ENCODE measurements at places on chromosomes 12 and 14.

- peaks cover 12% of the 10 kb centered on the region for H3K4me1 ChIP-seq
- H3K36me3 ChIP-seq, result no peaks in the 10 kb centered on the region
- no peak for DNase-seq
- H3K4me3 ChIP-seq, result no peak overlapping the region
- no peak overlapping the region for H3K27ac ChIP-seq
Observed at GRCh38 chr12:58925111-58925611, 4.9 kb upstream of the LRIG3 start.

- no peak overlapping the region for H3K27ac ChIP-seq
- DNase-seq, result no peak
- peaks cover 12% of the 10 kb centered on the region for H3K36me3 ChIP-seq
Observed at GRCh38 chr12:30622509-30622908, 73.2 kb downstream of the IPO8 start.

- no peaks in the 10 kb centered on the region for H3K36me3 ChIP-seq
- no peaks in the 10 kb centered on the region for H3K4me1 ChIP-seq
- peaks cover 13% of the 10 kb centered on the region for H3K27me3 ChIP-seq
- H3K27ac ChIP-seq, result no peak overlapping the region
- no peak overlapping the region for H3K4me3 ChIP-seq
Observed at GRCh38 chr12:125453751-125454150, 388.5 kb downstream of the AACS start.

- peak overlapping the region; percentile 71 for H3K27ac ChIP-seq
- peaks cover 7% of the 10 kb centered on the region for H3K27me3 ChIP-seq
- peak overlapping the region; percentile 83 for H3K4me3 ChIP-seq
- no peaks in the 10 kb centered on the region for H3K36me3 ChIP-seq
- DNase-seq, result peak; percentile 66
Observed at GRCh38 chr14:99604766-99605298, 825 bp upstream of the CCDC85C start.

DNA sequence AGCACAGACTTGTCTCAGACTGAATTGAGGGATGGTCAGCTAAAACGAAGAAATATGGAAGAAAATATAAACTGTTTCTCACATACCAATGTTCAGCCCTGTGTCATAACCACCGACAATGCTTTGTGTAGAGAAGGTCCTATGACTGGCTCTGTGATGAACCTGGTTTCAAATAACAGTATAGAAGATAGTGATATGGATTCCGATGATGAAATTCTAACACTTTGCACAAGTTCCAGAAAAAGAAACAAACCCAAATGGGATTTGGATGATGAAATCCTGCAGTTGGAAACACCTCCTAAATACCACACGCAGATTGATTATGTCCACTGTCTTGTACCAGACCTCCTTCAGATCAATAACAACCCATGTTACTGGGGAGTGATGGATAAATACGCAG lies 7.9 kb upstream of the MAPK1IP1L start:
- H3K36me3 ChIP-seq, result peaks cover 55% of the 10 kb centered on the region
- H3K27me3 ChIP-seq, result no peaks in the 10 kb centered on the region
- no peak overlapping the region for H3K4me3 ChIP-seq
- H3K27ac ChIP-seq, result no peak overlapping the region
- H3K4me1 ChIP-seq, result peaks cover 20% of the 10 kb centered on the region

DNA sequence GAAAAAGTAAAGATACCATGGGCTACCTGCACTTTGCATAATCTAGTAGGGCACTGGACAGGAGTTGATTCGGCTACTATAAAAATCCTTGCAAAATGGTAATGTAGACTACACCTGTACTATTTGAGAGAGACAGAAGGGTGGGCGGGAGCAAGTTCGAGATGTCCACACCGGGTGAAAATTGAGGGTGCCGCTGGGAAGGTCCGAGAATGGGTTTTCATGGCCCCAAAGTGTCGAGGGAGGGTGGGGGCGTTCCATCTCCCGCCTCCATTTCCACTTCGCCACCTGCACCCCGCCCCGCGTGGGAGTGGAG lies 648 bp downstream of the SNX6 start:
- H3K36me3 ChIP-seq, result peaks cover 41% of the 10 kb centered on the region
- peaks cover 30% of the 10 kb centered on the region for H3K4me1 ChIP-seq
- no peak for DNase-seq
- peak overlapping the region; percentile 93 for H3K27ac ChIP-seq
- no peaks in the 10 kb centered on the region for H3K27me3 ChIP-seq

- DNase-seq, result no peak
- H3K27me3 ChIP-seq, result peaks cover 2% of the 10 kb centered on the region
- H3K4me3 ChIP-seq, result no peak overlapping the region
Observed at GRCh38 chr12:5309654-5310053, 122.3 kb upstream of the NTF3 start.

DNA sequence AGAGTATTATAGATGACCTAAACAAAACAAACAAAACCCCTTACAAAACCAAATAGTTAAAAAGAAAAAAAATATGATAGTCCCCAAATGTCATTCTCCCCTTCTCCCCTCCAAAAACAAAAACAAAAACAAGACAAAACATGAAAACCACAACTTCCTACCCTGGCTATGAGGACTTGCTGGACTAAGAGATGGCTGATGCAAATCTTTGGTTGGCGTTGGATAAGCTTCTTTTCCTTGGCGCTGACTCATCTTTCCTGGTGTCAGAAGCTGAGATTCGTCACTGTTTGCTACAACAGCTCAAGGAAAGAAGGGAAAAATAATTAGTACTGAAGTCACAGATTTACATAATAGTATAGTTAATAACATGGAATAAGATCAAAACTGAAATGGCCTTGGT lies 102.5 kb upstream of the BBS10 start:
- no peak for DNase-seq
- H3K4me3 ChIP-seq, result no peak overlapping the region
- H3K4me1 ChIP-seq, result peaks cover 42% of the 10 kb centered on the region
- peaks cover 47% of the 10 kb centered on the region for H3K36me3 ChIP-seq
- H3K27ac ChIP-seq, result no peak overlapping the region

DNA sequence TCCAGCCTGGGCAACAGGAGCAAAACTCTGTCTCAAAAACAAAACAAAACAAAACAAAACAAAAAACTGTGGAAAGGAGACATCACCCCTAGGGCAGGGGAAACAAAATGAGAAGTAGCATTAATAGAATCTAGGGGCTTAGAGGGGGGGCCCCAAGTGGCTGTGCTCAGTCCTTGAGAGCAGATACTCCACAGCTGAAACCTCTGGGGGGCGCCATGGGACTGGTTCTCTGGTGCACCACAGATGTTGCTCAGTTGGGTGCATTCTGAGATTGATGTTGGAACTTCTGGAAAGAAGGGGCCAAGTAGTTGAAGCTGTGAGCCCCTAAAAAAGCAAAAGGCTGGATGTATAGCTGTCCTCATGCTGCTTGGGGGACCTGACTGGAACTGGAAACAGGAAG lies 11.8 kb upstream of the SYNE2 start:
- H3K4me1 ChIP-seq, result no peaks in the 10 kb centered on the region
- peak; percentile 47 for DNase-seq
- H3K27me3 ChIP-seq, result no peaks in the 10 kb centered on the region
- no peak overlapping the region for H3K27ac ChIP-seq
- H3K36me3 ChIP-seq, result no peaks in the 10 kb centered on the region
- H3K4me3 ChIP-seq, result no peak overlapping the region

GRCh38 chr12:31477687-31478086 lies 113.2 kb downstream of the DENND5B start:
- no peak for DNase-seq
- H3K27ac ChIP-seq, result no peak overlapping the region
- H3K4me1 ChIP-seq, result no peaks in the 10 kb centered on the region
- peaks cover 3% of the 10 kb centered on the region for H3K27me3 ChIP-seq

GRCh38 chr12:132213359-132214160 lies 69.3 kb downstream of the NOC4L start:
- peaks cover 2% of the 10 kb centered on the region for H3K27me3 ChIP-seq
- H3K27ac ChIP-seq, result no peak overlapping the region
- H3K4me1 ChIP-seq, result no peaks in the 10 kb centered on the region
- no peak overlapping the region for H3K4me3 ChIP-seq
- H3K36me3 ChIP-seq, result no peaks in the 10 kb centered on the region

GRCh38 chr12:9727813-9728212 lies 5.1 kb downstream of the CLECL1 start:
- H3K36me3 ChIP-seq, result peaks cover 5% of the 10 kb centered on the region
- peaks cover 46% of the 10 kb centered on the region for H3K4me1 ChIP-seq
- DNase-seq, result no peak

- peaks cover 82% of the 10 kb centered on the region for H3K36me3 ChIP-seq
- H3K27me3 ChIP-seq, result no peaks in the 10 kb centered on the region
- no peak overlapping the region for H3K4me3 ChIP-seq
Observed at GRCh38 chr12:6330192-6330591, 11.7 kb downstream of the TNFRSF1A start.

DNA sequence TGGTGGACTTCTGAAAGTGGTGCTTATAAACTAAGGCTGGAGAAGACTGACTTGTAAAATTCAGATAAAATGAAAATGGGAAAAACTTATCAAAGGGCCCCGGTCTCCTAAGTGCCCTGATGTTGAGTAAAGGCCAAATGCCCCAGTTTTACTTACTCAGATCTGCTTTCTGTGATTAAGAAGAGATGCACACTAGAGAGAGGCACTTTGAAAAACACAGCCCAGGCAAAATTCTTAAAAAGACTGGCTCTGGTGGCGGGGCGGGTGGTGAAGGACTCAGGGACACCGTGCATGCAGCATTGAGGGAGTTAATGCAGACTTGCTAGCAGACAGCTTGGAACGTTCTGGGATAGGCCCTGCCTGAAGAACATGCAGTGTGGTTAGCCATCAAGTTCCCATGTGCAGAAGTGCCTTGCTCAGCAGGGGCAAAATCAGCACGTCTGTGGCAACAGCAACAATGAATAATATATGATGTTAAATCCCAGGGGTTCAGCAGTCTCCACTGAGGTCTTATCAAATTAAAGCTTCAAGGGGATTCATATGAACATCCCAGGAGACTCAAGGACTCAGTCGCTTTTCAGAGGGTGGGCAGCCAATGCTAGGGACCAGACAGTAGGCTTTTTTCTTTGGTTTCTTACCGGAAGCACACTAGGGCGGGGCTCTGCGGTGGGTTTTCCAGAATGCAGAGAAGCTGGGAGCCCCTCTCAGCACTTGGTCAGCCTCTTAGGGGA lies 105.0 kb downstream of the DAD1 start:
- H3K27me3 ChIP-seq, result no peaks in the 10 kb centered on the region
- H3K4me3 ChIP-seq, result peak overlapping the region; percentile 86
- DNase-seq, result no peak
- peak overlapping the region; percentile 92 for H3K27ac ChIP-seq
- H3K4me1 ChIP-seq, result peaks cover 3% of the 10 kb centered on the region

- no peak overlapping the region for H3K4me3 ChIP-seq
- H3K27me3 ChIP-seq, result no peaks in the 10 kb centered on the region
- no peaks in the 10 kb centered on the region for H3K36me3 ChIP-seq
- H3K27ac ChIP-seq, result no peak overlapping the region
- H3K4me1 ChIP-seq, result no peaks in the 10 kb centered on the region
Observed at GRCh38 chr12:66533767-66534166, 145.1 kb downstream of the GRIP1 start.

GRCh38 chr14:51336734-51337133 lies 96.7 kb downstream of the TMX1 start:
- H3K4me3 ChIP-seq, result no peak overlapping the region
- peaks cover 2% of the 10 kb centered on the region for H3K4me1 ChIP-seq
- H3K27me3 ChIP-seq, result peaks cover 12% of the 10 kb centered on the region
- H3K27ac ChIP-seq, result no peak overlapping the region
- H3K36me3 ChIP-seq, result no peaks in the 10 kb centered on the region

DNA sequence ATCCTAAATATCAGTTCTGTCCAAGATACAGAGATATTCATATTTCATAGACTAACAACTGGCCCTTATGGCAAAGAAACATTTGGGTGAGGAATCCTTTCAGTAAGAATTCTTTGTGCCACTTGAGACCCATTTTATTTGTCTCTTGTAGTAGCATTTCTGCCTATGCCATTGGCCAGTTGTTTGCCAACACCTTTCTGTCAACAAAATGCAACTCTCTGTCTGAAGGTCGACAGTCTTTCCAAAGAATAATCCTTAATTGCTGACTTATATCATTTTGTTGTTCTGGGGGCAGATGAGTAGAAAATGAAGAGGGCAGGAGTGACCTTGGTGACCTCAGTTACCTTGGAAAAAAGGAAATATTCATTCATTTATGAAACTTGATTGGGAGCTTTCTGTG lies 10.9 kb downstream of the IFT43 start:
- H3K36me3 ChIP-seq, result peaks cover 65% of the 10 kb centered on the region
- H3K4me1 ChIP-seq, result peaks cover 4% of the 10 kb centered on the region
- DNase-seq, result no peak
- no peak overlapping the region for H3K4me3 ChIP-seq

DNA sequence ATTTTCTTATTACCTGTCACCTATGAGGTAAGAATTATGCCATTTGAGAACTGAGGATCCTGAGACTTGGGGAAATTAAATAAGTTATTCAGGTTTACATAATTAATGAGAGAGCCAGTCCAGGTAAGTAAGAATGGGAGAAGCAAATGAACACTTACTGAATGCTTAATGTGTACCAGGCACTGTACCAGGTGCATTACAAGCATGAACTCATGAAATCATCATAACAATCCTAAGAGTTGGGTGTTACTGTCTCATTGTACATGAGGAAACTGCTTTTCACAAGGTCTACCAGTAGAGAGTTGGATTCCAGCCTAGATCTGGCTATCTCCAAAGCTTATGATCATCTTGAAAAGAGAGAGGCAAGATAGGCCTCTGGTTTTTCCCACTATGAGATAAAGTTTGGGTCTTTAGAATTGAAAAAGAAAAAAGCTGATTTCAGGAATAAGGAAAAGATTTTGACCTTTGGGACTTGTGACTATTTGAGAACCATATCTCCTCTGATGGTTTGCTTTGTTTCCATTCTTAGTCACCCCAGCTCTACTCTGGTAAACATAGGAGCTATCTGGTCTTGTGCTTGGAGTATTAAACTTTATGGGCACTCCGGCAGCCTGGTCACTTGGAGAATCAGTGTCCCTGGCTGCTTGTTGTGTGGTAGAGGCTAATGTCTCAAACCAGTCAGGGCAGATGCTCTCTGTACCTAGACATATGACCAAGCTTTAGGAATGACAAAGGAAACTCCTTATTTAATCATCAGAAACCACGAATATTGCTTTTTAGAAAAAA lies 48.0 kb downstream of the PTHLH start:
- DNase-seq, result no peak
- no peak overlapping the region for H3K27ac ChIP-seq
- H3K4me1 ChIP-seq, result no peaks in the 10 kb centered on the region
- no peaks in the 10 kb centered on the region for H3K36me3 ChIP-seq

GRCh38 chr12:1435456-1435855 lies 158.9 kb downstream of the FBXL14 start:
- H3K4me3 ChIP-seq, result no peak overlapping the region
- H3K36me3 ChIP-seq, result no peaks in the 10 kb centered on the region
- no peak for DNase-seq
- H3K27me3 ChIP-seq, result no peaks in the 10 kb centered on the region

- H3K36me3 ChIP-seq, result no peaks in the 10 kb centered on the region
- no peak for DNase-seq
- H3K27ac ChIP-seq, result no peak overlapping the region
- H3K4me1 ChIP-seq, result no peaks in the 10 kb centered on the region
Observed at GRCh38 chr12:130504110-130504839, 166.6 kb downstream of the PIWIL1 start.

Data from activated T-cell treated with anti-CD3 and anti-CD28 coated beads, Interleukin-2, amount 50 U/mL, for 24 hours (primary cell).